ENCODE measurements at places on chromosomes 2 and 18.

- peak; percentile 59 for DNase-seq
Observed at GRCh38 chr2:101882769-101883307, 108.9 kb upstream of the IL1R2 start.

DNA sequence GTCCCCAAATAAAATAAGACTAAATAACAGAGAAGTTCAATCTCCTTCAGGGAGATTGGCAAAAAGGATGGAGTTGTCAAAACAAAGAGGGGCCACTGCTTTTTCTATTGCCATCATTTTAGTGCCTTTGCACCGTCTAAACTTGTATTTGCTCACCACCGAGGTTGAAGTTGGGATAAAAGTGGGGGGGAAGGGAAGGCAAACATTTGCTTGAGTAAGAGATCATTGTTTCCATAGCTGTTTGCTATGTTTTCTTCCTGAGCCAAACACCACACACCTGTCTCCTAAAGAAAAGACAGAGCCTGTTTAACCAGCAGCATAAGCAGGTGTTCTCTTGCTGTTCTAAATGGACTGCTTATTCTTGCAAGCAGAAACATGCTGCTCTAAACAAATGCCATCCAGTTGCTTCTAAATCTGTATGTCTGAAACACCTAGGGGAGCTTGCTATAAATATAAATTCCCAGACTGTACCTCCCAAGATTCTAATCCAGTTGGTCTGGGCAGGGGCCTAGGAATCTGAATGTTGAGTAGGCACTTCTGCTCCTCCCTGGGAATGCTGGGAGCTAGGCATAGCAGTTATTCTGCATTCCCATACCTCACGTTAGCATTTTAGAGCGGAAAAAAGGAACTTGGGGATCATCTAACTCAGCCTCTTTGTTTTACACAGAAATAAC is 179.4 kb upstream of the ARL4C start:
- DNase-seq, result peak; percentile 79

- DNase-seq, result no peak
Observed at GRCh38 chr2:164438490-164439205, 182.6 kb downstream of the GRB14 start.

GRCh38 chr2:97911206-97911921 is 84.4 kb downstream of the TMEM131 start:
- no peak for DNase-seq

DNA sequence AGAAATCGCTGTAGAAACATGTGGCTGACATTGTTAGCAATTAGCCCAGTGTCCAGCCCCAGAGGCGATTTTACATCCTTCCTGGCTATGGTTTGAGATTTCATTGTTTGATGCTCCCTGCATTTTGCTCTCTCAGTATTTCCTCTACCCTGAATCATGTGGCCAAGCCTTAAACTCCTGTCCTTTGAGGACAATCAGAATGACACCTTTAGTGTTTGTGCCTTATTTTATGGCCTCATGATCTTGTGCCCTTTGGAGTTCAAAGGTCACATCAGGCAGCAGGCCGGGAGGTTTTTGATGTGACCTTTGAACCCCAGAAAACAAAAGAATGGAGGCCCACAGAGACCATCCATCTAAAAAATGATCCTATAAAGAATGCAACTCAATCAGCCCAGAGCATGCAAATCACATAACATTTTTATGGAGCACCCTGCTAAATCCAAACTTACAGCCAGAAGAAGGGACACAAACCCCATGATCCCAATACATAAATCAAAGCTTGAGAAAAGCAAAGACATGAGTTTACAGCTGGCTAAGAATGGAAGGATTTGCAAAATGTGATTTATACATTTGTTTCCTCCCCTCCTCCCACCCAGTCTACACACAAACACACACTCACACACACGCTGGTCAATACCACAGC is 52.5 kb downstream of the FECH start:
- no peak for DNase-seq

DNA sequence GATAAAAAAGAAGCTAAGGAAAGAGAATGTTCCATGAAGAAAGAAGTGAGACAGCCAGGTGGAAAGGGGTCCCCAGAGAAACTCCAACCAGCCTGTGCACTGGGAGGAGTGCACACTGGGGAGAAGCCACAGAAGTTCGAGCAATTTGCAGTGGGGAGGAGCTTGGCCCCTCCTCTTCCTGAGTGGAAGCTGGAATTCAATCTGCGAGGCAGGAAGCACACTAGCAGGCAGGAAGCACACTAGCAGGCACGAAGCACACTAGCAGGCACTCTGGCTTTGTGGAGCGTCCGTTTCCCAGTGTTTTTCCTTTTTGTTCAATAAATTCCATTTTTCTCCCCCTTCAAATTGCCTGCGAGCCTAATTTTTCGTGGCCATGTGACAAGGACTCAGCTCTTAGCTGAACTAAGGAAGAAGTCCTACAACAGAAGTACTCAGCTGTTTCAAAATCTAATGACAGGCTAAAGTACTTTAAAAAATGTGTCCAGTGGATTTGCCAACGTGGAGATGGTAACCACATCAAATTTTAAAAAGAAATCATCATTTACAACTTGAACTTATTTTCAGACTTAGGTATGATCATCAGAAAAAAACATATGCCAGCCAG is 21.4 kb upstream of the SPIRE1 start:
- DNase-seq, result no peak

- DNase-seq, result no peak
Observed at GRCh38 chr18:69518989-69519388, 118.3 kb downstream of the DOK6 start.

DNA sequence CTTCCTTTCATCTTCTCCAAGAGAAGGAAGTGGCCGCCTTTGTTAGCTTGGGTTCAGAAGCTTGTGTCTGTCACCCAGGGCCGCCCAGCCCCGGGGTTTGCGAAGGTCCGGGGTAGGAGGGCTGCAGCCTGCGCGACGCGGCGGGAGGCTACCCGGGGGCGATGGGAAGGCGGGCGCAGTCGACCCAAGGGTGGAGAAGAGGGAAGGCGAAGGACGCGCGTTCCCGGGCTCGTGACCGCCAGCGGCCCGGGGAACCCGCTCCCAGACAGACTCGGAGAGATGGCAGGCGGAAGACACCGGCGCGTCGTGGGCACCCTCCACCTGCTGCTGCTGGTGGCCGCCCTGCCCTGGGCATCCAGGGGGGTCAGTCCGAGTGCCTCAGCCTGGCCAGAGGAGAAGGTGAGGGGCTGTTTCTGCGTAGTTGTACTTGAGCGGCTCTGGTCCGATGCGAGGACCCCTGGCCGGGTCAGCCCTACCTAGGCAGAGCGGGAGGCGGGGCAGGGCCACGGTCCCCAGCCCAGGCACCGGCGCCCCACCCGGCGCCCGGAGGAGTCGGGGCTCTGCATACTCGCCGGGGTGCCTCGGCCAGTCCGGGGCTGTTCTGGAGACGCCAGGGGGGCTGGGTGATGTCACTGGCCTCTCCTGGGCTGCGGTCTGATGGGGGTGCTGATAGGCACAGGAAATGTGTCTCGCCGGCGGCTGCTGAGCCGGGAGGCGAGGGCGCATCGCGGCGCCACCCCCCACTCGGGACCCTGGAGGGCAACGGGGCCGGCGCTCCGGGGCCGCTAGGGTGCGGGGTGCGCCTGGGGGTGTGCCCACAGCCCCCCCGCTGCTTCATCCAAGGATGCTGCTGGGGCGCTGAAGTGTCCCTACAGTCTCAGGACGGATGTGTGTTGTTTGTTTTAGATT is at the start of gene QPCT:
QPCT (plus strand) TSS at position 178 of the 909 bp plus-strand sequence; CDS start at position 280, 102 bp downstream.
- peak; percentile 62 for DNase-seq

DNA sequence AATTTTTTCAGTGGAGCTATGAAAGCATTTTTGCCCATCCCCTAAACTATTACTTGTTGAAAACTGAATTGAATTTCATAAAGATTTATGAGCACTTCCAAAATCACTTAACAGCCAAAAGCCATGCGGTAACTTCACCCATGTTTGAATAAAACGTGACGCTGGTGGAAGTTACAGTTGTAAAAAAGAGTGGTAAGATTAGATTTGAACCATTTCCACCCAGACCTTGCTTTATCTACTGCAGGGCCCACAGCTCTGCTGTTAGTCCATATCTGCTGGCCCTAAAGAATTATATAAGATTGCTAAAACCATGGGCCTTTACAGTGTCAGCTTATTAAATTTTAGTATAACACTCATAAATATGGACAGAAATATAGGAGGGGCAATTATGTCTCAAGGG is 15.5 kb upstream of the ITGA4 start:
- no peak for DNase-seq

- no peak for DNase-seq
Observed at GRCh38 chr2:101474731-101475384, at the start of gene RFX8. Gene RFX8, minus strand, starts transcription at chr2:101475112. Its CDS starts 8,264 bp downstream, at chr2:101466848.

GRCh38 chr2:66762761-66763160 is 327.8 kb downstream of the MEIS1 start:
- DNase-seq, result no peak

- DNase-seq, result no peak
Observed at GRCh38 chr2:47051562-47051961, 103.5 kb downstream of the STPG4 start.

- no peak for DNase-seq
Observed at GRCh38 chr2:190355968-190356644, 12.7 kb downstream of the INPP1 start.

- DNase-seq, result peak; percentile 77
Observed at GRCh38 chr2:11022591-11023273, 111.0 kb downstream of the KCNF1 start.

GRCh38 chr2:5699963-5700362 is 7.8 kb downstream of the SOX11 start:
- no peak for DNase-seq

GRCh38 chr2:232350804-232351685 is 27.5 kb upstream of the ALPP start:
- DNase-seq, result peak; percentile 38

DNA sequence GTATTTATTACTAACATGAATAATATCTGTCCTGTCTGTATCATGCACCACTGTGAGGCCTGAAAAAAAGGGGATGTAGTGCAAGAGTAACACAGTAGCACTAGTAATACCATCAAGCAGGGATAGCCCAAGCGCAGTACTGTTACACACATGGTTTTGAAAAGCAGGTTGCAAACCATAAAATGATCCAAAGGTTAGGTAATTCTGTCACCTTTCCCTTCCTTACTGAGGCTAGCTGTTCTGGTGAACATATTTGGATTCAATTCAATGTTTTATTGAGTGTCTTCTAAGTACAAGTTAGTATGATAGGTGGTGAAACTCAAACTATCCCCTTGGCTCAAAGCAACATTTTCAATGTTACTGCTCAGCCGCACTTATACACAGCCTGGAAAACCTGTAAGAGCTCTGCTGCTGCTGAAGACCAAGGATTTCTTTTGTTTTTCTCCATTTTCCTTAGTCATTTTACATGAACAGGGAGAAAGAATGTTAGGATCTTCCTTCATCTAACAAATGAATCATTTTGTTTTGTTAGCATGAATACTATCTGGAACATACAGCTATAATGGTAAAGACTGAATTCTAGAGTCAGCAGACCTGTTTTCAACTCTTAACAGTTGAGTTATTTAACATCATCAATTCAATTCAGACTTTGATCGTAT is 102.5 kb upstream of the ITPRID2 start:
- no peak for DNase-seq

GRCh38 chr2:112666761-112667122 is 21.0 kb downstream of the SLC20A1 start:
- no peak for DNase-seq

- DNase-seq, result no peak
Observed at GRCh38 chr2:240383871-240384700, 51.4 kb upstream of the GPC1 start.

DNA sequence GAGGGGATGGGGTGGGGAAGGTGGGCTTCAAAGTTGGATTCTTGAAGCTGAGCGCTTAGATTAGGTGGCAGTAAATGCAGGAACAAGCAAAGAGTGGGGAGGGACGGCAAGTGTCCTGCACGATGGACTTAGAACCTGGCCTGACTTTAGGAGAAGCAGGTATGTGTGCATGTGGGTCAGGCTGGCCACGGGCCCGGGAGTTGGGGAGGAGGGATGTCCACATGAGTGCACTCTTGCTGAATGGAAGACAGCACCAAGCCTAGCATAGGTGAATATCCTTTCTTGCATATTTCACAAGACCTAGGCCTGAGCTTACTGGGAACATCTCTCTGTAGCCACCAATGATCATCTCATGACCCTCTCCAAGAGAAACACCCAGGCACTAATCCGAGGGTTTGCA is 96.1 kb downstream of the DDX1 start:
- no peak for DNase-seq

GRCh38 chr2:191486584-191487320 is 191.2 kb upstream of the NABP1 start:
- DNase-seq, result no peak

GRCh38 chr18:70931942-70932814 is 643.3 kb downstream of the SOCS6 start:
- DNase-seq, result peak; percentile 21

- no peak for DNase-seq
Observed at GRCh38 chr2:96591054-96591453, 47.1 kb downstream of the KANSL3 start.

GRCh38 chr2:197386242-197386641 is 48.6 kb downstream of the SF3B1 start:
- DNase-seq, result no peak

DNA sequence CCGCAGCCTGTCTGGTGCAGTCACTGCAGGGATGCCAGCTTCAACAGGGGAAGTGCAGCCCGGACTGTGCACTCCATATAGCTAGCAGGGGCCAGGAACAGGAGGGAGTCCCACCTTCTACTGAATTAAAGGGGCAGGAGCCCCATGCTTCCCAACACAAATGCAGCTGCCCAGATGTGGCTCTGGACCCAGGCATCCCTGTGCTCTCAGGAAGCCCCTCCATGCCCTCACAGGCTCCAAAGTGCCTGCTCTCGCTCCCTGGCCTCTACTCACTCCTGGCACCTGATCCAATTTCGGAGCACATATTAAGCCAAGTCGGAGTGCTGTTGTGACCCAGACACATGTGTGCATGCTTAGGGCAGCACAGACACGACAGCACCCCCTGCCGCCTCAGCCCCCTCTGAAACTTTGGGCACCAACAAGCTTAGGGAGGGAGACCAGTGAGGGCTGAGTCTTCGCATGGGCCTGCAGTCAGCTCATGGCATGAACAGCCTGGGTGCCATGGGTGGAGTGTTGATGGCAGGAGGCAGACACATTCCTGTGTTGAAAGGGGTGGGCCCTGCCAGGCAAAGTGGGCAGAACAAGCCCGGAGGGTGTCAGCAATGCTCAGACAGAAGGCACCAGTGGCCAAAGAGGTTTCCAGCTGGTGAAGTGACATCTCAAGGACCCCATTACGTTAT is 83.5 kb downstream of the ZNF804A start:
- no peak for DNase-seq

GRCh38 chr2:88442473-88442872 is 10.0 kb downstream of the FOXI3 start:
- no peak for DNase-seq

- DNase-seq, result no peak
Observed at GRCh38 chr2:62826953-62827675, 121.6 kb downstream of the EHBP1 start.

DNA sequence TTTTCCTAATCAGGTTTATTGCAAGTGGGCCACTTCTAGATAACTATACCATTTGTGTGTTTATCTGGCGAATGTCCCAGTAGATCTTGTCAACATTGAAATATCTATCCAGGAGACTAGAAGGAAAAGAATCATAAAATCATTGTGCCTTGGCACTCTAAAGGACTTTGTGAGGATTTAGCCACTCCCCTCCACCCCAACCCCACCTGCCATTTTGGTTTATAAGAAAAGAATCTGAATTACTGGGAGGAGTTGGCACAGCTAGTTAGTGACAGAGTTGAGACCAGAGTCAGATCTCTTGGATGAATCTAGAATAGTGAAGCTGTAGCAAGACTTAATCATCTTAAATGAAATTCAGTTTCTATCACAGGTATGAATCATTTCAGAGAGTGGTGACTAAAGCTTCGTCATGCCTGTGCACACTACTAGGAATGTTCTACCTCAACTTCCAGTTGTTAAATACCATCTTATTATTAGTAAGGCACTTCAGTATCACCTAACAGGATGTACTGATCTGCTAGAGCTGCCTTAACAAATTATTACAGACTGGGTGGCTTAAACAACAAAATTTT is 212.7 kb upstream of the SLC14A2 start:
- DNase-seq, result peak; percentile 86

Measured in DMS79 treated with DMSO at 0.1 percent for 48 hours (cell line).